ENCODE measurements at places on chromosomes 11 and 22. TPM values are rescaled to one million over a fixed set of nuclear protein-coding genes. Genes with fewer than 3 reads are reported as not detected.
A peak's percentile ranks its signal among the peaks of the same experiment; 100 is the strongest.

DNA sequence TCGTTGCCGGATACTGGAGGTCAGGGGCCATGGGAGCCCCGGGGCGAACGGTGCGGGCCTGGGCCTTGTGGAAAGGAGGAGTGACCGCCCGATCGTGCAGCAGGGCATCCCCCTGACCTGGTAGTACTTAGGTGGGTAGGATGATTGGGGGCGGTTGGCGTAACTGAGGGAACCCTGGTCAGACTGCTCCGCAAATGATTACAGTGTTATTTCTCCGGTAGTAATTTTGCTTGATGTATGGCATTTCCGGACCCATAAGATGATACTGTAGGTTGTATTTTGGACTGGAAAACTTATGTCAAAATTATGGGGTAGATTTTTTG, 762 bp downstream of the MTMR3 start:
- H3K27me3 ChIP-seq = no peaks in the 10 kb centered on the region
- no peaks in the 10 kb centered on the region for H3K36me3 ChIP-seq
- H3K27ac ChIP-seq = peak overlapping the region; percentile 91
- no peak for DNase-seq
- peak overlapping the region; percentile 93 for H3K4me3 ChIP-seq
- H3K4me1 ChIP-seq = no peaks in the 10 kb centered on the region

GRCh38 chr11:32440916-32441315, 5.6 kb upstream of the WT1 start:
- no peak overlapping the region for H3K27ac ChIP-seq
- DNase-seq = no peak
- H3K36me3 ChIP-seq = peaks cover 11% of the 10 kb centered on the region
- no peak overlapping the region for H3K4me3 ChIP-seq

DNA sequence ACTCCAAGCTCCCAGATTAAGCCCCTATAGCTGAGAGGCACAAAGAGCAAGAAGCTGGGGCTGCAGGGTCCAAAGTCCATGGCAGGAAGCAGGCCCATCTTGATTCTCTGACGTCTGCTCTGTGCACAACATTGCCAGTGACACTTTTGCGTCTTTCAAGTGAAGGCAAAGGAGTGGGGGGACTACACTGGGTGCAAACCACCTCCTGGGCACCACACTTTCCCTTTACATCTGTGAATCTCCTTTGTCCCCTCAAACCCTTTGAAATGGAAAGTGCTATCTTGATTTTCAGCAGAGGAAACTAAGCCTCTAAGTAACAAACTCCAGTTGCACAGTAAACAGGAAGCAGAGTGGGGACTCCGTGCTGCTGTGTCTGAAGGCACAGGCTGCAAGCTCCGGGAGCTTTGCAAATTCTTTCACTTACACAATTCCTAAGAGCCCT, 428.0 kb downstream of the LARGE1 start:
- no peaks in the 10 kb centered on the region for H3K4me1 ChIP-seq
- no peak overlapping the region for H3K4me3 ChIP-seq
- no peaks in the 10 kb centered on the region for H3K27me3 ChIP-seq
- H3K36me3 ChIP-seq = no peaks in the 10 kb centered on the region
- no peak for DNase-seq
- H3K27ac ChIP-seq = no peak overlapping the region

DNA sequence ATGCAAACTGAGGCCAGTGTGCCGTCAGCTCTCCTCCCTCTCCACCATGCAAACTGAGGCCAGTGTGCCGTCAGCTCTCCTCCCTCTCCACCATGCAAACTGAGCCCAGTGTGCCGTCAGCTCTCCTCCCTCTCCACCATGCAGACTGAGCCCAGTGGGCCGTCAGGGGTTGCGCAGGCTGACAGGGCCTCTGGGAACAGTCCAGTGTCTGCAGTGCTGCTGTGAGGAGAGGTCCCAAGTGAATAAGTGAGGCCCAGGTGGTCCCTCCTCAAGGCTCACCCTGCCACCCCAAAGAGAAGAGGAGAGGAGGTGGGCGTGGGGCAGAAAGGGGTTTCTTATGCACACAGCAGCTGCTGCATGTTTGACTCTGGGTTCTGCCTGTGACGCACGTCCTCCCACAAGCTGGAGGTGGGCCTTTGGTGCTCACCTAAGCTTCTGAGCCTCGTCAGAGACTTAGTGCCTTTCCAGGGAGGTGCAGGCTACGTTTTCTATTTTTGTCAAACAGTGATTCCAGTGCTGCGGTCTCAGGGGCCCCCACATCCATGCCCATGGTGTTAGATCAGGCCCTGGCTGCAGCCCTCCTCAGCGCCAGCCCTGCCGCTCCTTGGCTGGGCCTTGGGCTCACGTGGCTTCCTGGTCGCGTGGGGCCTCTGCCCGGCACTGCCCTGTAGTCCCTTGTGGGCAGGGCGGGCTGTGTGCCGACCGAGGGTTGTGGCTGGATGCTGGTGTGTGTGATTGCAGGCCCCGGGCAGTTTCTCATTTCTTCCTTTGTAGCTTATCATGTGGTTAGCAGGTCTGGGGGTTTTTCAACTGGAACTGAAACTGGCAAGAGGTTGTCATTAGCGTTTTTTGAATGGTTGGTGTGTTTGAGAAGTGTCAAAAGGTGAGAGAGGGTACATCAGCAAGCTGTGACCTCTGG, 7.1 kb downstream of the TPCN2 start:
- H3K27me3 ChIP-seq = no peaks in the 10 kb centered on the region
- no peak for DNase-seq
- H3K4me1 ChIP-seq = peaks cover 31% of the 10 kb centered on the region
- H3K27ac ChIP-seq = no peak overlapping the region
- no peaks in the 10 kb centered on the region for H3K36me3 ChIP-seq

DNA sequence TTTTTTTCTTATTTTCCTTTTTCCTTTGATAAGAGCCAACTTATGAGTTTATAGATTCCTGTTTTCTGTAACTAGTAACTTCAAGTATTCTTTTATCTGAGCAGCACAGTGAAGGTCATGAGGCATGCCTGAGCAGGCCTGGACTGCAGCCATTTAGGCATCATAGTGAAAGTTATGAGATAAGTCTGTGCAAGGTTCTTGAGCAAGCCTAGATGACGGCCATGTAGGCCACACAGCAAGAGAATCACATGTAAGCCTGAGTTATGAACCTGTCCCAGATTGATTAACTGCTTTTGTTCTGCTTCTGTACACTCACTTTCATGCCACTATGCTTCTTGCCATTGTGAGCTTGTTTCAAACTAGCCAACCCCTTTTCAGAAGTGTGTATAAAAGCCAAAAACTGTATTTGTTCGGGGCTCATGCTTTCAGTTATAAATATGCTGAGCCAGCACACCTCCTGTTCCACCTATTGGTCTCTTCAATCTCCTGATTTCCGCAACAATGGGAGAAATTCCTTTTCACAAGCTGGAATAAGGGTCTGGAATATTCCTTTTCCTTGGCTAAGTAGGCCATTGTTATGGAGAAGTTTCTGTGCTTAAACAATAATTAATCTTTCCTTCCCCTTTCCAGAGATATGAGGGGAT, 745.7 kb downstream of the FAM181B start:
- H3K4me1 ChIP-seq = no peaks in the 10 kb centered on the region
- DNase-seq = no peak
- H3K27me3 ChIP-seq = no peaks in the 10 kb centered on the region
- H3K4me3 ChIP-seq = no peak overlapping the region
- H3K36me3 ChIP-seq = no peaks in the 10 kb centered on the region
- H3K27ac ChIP-seq = no peak overlapping the region

DNA sequence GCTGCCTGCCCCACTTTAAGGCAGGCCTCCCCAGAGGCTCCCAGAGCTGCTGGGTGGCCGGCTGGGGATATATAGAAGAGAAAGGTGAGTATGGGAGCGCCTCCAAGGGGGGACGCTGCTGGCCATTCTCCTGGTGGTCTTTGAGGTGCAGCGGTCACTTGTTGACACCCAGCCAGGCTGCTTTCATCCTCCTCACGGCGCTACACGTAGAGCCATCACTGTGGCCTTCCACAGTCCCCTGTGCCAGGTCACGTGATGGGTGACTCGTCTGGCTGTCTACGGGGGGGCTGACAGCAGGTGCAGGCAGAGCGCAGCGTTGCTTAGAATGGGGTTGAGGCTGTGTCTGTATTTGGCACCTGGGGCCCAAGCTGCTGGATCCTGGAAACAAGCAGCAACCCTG, 1.9 kb downstream of the ACR start:
- peaks cover 4% of the 10 kb centered on the region for H3K27me3 ChIP-seq
- no peak overlapping the region for H3K27ac ChIP-seq
- no peak for DNase-seq
- H3K36me3 ChIP-seq = no peaks in the 10 kb centered on the region
- no peak overlapping the region for H3K4me3 ChIP-seq

DNA sequence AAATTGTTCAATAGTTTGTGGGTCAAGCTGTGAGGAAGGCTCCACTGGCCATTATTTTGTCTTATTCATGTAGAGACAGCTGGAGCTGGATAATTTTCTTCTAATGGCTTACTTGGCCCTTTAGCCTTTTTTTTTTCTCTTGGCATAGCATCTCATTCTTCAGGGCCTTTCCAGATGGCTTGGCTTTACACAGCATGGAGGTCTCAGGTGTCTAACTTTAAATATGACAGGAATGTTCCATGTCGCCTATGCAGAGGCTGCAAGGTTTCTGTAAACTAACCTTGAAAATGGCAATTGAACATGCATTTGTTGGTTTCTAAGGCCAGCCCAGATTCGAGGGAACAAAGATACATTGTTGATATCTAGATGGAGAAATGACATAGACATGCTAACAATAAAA, 247.9 kb upstream of the CNTN5 start:
- no peak for DNase-seq
- H3K4me1 ChIP-seq = no peaks in the 10 kb centered on the region

GRCh38 chr11:78323363-78323762, 94.3 kb downstream of the GAB2 start:
- no peaks in the 10 kb centered on the region for H3K27me3 ChIP-seq
- no peak overlapping the region for H3K4me3 ChIP-seq
- H3K27ac ChIP-seq = no peak overlapping the region
- no peak for DNase-seq
- no peaks in the 10 kb centered on the region for H3K36me3 ChIP-seq

- H3K27ac ChIP-seq = no peak overlapping the region
- peaks cover 9% of the 10 kb centered on the region for H3K4me1 ChIP-seq
- no peaks in the 10 kb centered on the region for H3K27me3 ChIP-seq
- peaks cover 62% of the 10 kb centered on the region for H3K36me3 ChIP-seq
- no peak for DNase-seq
- H3K4me3 ChIP-seq = no peak overlapping the region
Measured at GRCh38 chr11:65184146-65184545, 2.4 kb downstream of the CAPN1 start.

- no peaks in the 10 kb centered on the region for H3K4me1 ChIP-seq
- H3K27ac ChIP-seq = no peak overlapping the region
- no peak for DNase-seq
- H3K36me3 ChIP-seq = no peaks in the 10 kb centered on the region
- H3K27me3 ChIP-seq = no peaks in the 10 kb centered on the region
Measured at GRCh38 chr11:133515107-133515506, 17.2 kb downstream of the OPCML start.

GRCh38 chr22:44862981-44863860, 110.8 kb downstream of the ARHGAP8 start:
- H3K4me3 ChIP-seq = no peak overlapping the region
- H3K4me1 ChIP-seq = no peaks in the 10 kb centered on the region
- DNase-seq = peak; percentile 73
- H3K27ac ChIP-seq = no peak overlapping the region

GRCh38 chr11:133041928-133042882, 490.1 kb downstream of the OPCML start:
- H3K27me3 ChIP-seq = no peaks in the 10 kb centered on the region
- no peaks in the 10 kb centered on the region for H3K36me3 ChIP-seq
- no peak overlapping the region for H3K4me3 ChIP-seq
- H3K4me1 ChIP-seq = no peaks in the 10 kb centered on the region

GRCh38 chr11:94519478-94520084, 7.3 kb downstream of the C11orf97 start:
- no peak overlapping the region for H3K4me3 ChIP-seq
- H3K27ac ChIP-seq = no peak overlapping the region
- no peaks in the 10 kb centered on the region for H3K27me3 ChIP-seq
- H3K4me1 ChIP-seq = no peaks in the 10 kb centered on the region

DNA sequence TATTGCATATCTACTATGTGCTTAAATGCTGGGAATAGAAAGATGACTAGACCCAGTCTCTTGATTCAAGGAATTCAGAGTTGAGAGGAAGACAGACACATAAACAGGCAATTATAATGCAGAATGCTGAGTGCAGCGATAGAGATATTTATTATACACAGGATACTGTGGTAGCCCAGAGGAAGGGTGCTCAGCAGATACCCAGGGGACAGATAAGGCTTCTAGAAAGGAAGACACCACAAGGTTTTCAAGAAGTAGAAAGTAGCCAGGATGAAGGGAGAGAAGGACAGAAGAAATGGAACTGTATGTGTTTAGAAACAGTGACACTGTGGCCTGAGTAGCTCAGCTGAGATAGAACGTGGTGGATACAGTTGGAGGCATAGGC, 79.4 kb upstream of the NNMT start:
- peaks cover 35% of the 10 kb centered on the region for H3K4me1 ChIP-seq
- H3K27me3 ChIP-seq = no peaks in the 10 kb centered on the region
- H3K27ac ChIP-seq = peak overlapping the region; percentile 95
- no peak overlapping the region for H3K4me3 ChIP-seq
- DNase-seq = peak; percentile 44

GRCh38 chr11:116607027-116607426, 165.8 kb downstream of the BUD13 start:
- no peak overlapping the region for H3K4me3 ChIP-seq
- no peak for DNase-seq
- no peaks in the 10 kb centered on the region for H3K27me3 ChIP-seq
- H3K36me3 ChIP-seq = no peaks in the 10 kb centered on the region
- no peak overlapping the region for H3K27ac ChIP-seq
- H3K4me1 ChIP-seq = no peaks in the 10 kb centered on the region

GRCh38 chr11:32886180-32886579, 6.4 kb upstream of the QSER1 start:
- H3K27ac ChIP-seq = no peak overlapping the region
- H3K4me3 ChIP-seq = no peak overlapping the region
- H3K4me1 ChIP-seq = peaks cover 4% of the 10 kb centered on the region
- H3K36me3 ChIP-seq = no peaks in the 10 kb centered on the region

GRCh38 chr11:74689666-74690065, 41.6 kb downstream of the CHRDL2 start:
- H3K36me3 ChIP-seq = no peaks in the 10 kb centered on the region
- DNase-seq = no peak
- no peaks in the 10 kb centered on the region for H3K4me1 ChIP-seq
- peaks cover 13% of the 10 kb centered on the region for H3K27me3 ChIP-seq
- no peak overlapping the region for H3K4me3 ChIP-seq

Gene OR2AT4
- 2.3 TPM for total RNA-seq

Gene NRGN
- total RNA-seq = 7.8 TPM

Gene TREH
- not detected for total RNA-seq

Gene SPON1
- 0.07 TPM for total RNA-seq

Gene GALNT18
- total RNA-seq = 0.07 TPM

Gene CARD10
- 4.6 TPM for total RNA-seq

Gene MS4A12
- total RNA-seq = not detected

Gene ZNHIT2
- 29.6 TPM for total RNA-seq

Gene TLCD5
- 1.3 TPM for total RNA-seq

Gene SLC39A13
- total RNA-seq = 10.9 TPM

All from K562 (cell line).